Activated T-helper 1 cell treated with anti-CD3 and anti-CD28 coated beads, Interleukin-12 subunit alpha, Interleukin-12 subunit beta, Interleukin-2, Interleukin-4 antibody, amounts not matched to agents 30 ng/mL and 10 ng/mL and 1 ng/mL, durations not matched to agents 14 hours and 24 hours and 36 hours (primary cell): ENCODE measurements at places on chromosomes 13 and 19.

DNA sequence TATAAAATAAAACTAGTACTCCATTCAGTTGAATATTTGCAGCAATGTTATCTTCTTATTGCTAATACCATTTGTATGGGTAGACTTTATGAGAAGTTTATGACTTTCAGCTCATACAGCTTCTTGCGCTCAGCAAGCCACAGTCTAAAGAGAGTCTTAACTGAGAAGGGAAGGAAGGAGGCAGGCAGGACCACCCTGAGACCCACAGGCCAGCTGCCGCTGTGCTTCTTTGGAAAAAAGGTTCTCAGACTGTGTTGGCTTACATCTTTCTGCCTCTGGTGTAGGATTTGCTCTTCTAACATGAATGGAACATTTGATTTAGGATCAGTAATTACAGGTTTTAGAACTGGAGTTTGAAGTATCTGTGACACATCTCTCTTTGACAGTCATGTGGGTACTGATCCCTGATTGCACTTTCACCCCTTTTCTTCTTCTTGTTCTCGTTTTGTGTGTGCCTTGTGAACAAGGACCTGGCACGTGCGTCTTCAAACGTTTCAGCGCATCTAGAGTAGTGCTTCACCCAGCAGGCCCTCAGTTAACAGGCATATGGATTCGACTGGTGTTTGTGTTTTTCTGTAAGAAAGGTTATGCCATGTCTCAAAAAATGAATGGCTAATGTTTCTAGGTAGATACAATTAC, 7.1 kb upstream of the GPR18 start:
- DNase-seq: no peak

DNA sequence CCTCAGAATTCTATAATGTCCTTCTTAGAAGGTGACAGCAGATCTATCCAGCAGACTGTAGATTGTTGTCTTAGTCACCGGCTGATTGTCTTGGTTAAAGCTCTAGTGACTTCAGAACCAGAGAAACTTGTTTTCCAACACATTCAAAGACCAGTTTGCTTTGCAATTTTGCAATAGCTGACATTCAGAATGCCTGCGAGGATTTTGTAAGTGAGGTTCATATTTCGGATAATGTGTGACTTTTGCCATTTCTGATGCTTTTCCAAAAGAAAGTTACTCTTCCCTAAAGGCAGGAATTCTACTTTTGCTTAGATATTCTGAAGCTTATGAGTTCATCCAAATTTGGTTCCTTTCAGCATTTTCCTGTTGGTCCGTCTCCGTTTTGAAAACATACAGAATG, 13.2 kb downstream of the SPINT2 start:
- no peak for DNase-seq

DNA sequence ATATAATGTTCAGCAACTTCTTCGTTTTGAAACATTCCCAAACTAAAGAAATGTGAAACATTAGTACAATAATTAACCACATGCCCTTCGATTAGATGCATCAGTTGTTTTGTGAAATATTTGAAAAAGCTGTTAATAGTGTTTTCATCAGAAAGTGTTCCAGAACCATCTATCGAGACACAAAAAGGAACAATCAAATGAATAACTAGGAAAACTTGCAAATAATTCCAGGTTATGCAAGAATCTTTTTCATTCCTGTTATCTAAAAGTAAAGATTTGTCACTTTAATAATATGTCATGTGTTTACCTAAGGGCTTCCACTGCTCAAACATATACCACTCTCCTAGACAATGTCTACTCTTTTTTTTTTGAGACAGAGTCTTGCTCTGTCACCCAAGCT, 904.2 kb upstream of the MIR17HG start:
- DNase-seq: no peak

GRCh38 chr13:21256891-21257290, 80.4 kb downstream of the MRPL57 start:
- DNase-seq: no peak

- peak; percentile 32 for DNase-seq
These were observed 460.0 kb downstream of the FOXO1 start for GRCh38 chr13:40206241-40207000.

DNA sequence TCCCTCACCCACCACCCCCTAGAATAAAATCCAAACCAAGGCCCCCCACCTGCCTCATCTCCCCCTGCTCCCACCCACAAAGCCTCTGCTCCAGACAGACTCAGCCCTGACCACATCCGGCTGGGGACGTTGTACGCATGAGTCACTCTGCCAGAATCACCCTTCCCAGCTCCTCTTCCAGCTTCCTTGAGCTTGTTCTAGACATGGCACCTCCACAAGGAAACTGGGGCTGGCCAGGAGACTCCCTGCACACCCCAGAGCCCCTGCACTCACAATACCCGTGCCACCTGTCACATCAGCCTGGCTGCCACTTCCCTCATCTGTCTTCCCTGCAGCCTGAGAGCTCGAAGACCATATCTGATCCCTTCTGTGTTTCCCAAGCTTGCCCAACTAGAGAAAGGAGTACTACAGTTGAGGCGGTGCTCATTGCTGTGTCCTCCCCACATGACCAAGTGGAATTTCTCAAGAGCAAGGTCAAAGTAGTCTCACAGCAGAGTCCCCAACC, 9.7 kb downstream of the DEDD2 start:
- DNase-seq: no peak

DNA sequence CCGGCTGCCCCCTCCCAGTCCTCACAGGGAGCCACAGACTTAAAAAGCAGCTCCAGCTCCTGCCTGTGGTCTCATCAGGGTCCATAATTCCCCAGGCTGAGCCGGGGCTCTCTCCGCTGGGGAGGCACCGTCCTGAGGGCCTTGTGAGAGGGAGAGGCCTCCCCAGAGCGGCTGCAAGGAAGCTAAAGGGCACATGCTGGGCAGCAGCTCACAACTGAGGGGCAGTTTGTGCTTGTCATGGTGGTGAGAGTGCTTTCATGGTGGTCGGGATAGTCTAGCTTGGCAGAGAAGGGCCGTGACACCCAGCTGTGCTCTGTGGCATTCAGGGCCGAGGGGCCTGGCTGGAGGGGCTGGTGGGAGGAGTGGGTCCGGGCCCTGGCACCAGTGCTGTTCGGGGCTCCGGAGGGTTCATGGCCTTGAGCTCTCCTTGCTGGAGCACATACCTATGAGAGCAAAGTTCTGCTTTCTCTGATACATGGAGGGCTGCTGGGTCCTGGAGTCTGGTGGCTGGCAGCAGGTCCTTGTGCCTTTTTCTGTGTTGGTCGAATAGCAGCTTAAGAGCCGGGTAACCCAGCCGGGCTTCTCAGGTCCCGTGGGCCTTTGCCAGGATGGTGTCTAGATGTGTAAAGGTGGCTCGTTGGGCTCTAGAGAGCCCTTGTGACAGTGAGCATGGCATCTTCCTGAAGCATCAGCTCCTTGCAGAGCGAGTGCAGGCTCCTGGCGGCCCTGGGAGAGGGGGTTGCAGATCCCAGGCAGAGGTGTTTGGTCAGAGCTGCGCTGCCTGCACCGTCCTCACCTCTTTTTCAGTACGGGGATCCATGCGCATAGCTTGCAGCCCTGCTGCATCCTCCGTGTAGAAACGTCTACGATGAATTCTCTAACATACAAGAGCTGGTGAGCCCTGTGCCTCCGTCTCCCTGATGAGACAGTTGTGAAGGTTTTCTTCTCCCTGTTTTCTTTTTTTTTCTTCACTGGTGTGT, 8.8 kb downstream of the UPF1 start:
- no peak for DNase-seq

DNA sequence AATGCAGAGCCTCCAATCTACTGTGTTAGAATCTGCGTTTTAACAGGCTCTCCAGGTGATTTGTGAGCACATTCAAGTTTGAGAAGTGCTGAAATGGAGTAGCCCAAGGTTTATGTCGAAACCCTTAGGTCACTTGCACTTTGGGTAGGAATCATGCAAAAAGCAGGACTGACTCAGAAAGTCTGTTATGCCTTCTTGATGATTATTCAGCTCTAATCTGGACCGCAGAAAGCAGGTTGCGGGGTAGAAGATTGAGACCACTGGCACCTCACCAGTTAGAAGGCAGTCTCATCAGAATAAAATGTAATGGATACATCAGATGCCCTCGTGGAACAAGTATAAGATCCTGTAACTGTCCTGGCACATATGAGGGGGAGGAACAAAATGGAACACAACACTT, 326.3 kb downstream of the DCLK1 start:
- DNase-seq: no peak
